ENCODE measurements at places on chromosomes 7 and 10. TPM values are rescaled to one million over a fixed set of nuclear protein-coding genes. Genes with fewer than 3 reads are reported as not detected.
A peak's percentile ranks its signal among the peaks of the same experiment; 100 is the strongest.

GRCh38 chr7:4240520-4241303, 441.4 kb upstream of the FOXK1 start:
- no peak for DNase-seq

DNA sequence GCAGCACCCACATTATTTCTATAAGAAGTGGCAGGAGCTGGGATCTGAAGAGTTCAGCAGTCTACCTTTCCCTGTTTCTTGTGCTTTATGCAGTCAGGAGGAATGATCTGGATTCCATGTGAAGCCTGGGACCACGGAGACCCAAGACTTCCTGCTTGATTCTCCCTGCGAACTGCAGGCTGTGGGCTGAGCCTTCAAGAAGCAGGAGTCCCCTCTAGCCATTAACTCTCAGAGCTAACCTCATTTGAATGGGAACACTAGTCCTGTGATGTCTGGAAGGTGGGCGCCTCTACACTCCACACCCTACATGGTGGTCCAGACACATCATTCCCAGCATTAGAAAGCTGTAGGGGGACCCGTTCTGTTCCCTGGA, 874 bp upstream of the RBP3 start:
- no peak for DNase-seq

GRCh38 chr7:140698477-140698876, 2.0 kb downstream of the NDUFB2 start:
- no peak for DNase-seq

DNA sequence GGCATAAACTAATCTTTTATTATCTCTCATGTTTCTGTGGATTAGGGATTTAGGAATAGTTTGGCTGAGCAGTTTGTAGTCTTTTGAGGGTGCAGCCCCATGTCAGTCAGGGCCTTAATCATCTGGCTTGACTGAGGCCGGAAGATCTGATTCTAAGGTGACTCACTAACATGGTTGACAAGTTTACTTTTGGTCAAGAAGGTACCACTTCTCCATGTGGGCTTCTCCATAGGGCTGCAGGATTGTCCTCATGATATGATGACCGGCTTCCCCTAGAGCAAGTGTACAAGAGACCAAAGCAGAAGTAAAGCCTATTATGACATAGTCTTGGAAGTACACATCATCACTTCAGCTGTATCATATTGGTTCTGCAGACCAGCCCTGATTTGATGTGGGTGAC, 45.9 kb upstream of the OIT3 start:
- no peak for DNase-seq

- DNase-seq: no peak
Observed at GRCh38 chr7:150965273-150965830, 12.8 kb downstream of the KCNH2 start.

- DNase-seq: peak; percentile 86
Observed at GRCh38 chr7:128791121-128791971, at the start of gene CCDC136. CCDC136 (plus strand) TSS chr7:128791968; CDS start chr7:128792412, 444 bp downstream.

GRCh38 chr10:94125856-94126255, 132.1 kb downstream of the PLCE1 start:
- no peak for DNase-seq

Gene ZNF33B
- 20.9 TPM for total RNA-seq

Gene CYP3A5
- not detected for total RNA-seq

Gene CXCL12
- not detected for total RNA-seq

Data from OCI-LY7 (cell line).